ELF-1 (cell line): ENCODE measurements at places on chromosomes 5 and 9.
A peak's percentile ranks its signal among the peaks of the same experiment; 100 is the strongest.

DNA sequence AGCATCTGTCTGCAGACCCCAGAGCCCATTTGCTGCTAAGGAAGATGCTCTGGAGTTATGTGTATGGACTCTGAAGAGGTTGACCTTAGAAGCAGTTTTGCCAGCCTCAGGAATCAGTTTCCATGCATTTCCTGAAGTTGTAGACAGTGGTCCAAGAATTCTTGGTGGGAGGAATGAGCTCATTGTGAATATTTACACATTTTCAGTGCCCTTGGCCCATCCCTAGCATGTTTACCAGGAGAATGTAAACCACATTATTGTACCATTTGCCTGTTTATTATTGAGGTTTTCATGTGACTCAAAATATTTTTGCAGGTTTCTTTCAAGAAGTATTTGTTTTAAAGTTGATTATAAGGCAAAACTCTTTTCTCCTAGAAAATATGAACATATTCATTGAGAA lies 93.8 kb downstream of the NXNL2 start:
- no peak for DNase-seq

DNA sequence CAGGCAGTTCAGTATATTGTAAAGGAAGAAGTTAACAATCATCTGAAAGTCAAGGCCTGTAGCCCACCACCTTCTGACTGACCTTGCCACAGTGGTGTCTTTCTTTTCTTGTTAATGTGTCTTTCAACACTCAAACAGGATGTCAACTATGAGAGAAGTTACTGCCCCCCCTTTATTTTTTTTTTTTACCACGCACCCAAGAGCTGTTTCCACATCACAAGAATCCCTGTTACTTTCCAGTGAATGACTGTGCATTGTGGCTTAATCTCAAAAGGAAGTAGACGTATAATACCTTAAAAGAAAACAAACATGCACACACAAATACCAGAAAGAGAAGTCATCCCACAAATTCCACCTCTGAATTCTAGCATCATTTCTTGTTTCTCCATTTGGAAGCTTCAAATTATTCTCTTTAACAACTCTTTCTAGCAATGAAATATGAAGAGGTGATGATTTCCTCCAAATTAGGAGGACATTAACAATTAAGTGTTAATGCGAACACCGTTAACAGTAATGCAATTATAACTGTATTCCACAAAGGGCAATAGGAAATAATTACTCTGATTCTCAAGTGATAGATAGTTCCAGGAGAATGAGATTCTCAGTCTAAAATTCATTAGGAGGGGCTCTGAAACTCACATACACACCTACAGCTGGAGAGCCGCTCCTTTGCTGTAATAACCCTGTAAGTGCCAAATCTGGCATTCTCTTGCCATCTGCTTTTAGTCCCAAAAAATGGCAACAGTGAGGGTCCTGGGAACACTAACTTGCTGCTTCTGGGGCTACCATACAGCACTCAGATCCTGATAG lies 201.0 kb downstream of the EFNA5 start:
- no peak for DNase-seq

GRCh38 chr9:36298566-36298965 lies 40.3 kb upstream of the GNE start:
- no peak for DNase-seq

- no peak for DNase-seq
Measured at GRCh38 chr5:112967520-112968083, 9.0 kb upstream of the DCP2 start.

GRCh38 chr5:168174376-168174775 lies 117.1 kb upstream of the WWC1 start:
- peak; percentile 36 for DNase-seq

GRCh38 chr9:97526895-97527575 lies 25.6 kb downstream of the TMOD1 start:
- DNase-seq: no peak

DNA sequence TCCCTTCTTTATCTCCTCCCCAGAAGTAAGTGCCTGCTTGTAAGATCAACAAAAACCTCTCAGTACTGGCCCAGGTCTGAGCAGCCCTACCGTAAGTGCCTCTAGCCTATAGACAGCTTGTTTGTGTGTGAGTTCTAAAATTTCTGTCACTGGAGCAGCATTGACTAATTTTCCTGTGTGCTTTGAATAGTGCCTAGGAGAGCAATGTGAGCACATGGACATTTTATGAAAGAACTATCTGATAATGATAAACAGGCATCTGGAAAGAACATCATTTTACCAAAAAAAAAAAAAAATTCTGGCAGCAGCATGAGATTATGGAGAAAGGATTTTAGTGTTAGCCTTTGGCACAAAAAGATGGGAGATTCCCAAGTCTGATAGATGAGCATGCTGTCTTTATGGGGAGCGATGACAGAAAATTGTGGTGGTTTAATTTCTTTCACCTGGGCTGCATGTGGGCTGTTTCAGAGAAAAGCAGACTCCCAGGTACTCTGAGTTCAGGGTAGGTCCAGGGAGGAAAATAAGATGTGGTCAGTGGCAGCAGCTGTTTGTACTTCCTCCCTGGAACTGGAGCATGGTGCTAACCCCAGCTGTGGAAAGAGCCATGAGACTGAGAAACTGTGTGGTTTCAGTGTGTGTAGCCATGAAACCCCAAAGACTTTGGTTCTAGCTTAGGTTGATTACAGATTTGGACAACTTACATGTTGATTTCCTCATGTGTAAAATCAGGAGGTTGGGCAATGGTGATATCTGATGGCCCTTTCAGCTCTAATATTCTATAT lies 419.9 kb downstream of the NTRK2 start:
- DNase-seq: no peak

- DNase-seq: no peak
Measured at GRCh38 chr9:74527718-74528117, 30.6 kb downstream of the RORB start.

GRCh38 chr5:4868140-4868735 lies 271.9 kb upstream of the ADAMTS16 start:
- DNase-seq: peak; percentile 64

DNA sequence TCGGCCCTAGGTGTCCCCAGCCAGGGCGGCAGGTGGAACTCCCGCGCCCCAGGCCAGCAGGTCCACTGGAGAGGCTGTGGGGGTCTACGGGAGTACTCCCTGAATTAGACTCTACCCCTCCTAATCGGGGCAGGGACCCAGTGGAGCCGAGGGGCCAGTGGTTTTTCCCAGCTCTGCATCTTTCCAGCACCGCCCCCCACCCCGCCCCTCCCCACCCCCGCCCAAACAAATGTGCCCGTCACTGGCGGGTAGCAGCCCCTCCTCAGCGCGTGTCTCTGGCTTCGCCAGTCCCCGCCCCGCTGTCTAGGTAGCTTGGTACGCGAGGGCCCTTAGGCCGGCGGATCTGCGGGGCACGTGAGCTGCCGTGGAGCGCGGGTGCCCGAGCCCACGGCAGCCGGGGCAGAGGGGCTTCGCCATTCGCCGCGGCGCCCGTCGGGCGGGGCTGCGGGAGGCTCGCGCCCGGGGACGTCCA lies 7.0 kb downstream of the UNC5A start:
- DNase-seq: no peak

- no peak for DNase-seq
Measured at GRCh38 chr5:127846884-127847283, 143.7 kb downstream of the CCDC192 start.

DNA sequence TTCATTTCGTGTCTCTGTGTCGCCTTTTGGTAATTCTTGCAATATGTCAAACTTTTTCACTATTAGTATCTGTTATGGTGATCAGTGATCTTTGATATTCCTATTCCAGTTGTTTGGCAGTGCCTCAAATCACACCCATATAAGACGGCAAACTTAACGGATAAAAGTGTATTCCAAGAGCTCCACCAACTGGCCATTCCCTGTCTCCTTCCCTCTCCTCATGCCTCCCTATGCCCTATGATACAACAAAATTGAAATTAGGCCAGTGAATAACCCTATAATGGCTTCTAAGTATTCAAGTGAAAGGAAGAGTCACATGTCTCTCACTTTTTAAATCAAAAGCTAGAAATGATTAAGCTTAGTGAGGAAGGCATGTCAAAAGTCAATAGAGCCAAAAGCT lies 74.8 kb downstream of the CDK5RAP2 start:
- no peak for DNase-seq
